GM19239 (cell line): ENCODE measurements at places on chromosomes 5 and 9.
A peak's percentile ranks its signal among the peaks of the same experiment; 100 is the strongest.

GRCh38 chr5:81639556-81639955, 111.3 kb downstream of the SSBP2 start:
- no peak for DNase-seq

- no peak for DNase-seq
These were observed 21.7 kb downstream of the TTC33 start for GRCh38 chr5:40733879-40734563.

GRCh38 chr5:88884608-88884877, 1.6 kb upstream of the MEF2C start:
- DNase-seq: no peak

GRCh38 chr9:119289740-119290433, 79.3 kb downstream of the BRINP1 start:
- peak; percentile 23 for DNase-seq

- DNase-seq: no peak
These were observed 211.6 kb downstream of the SLIT3 start for GRCh38 chr5:169089343-169089742.

DNA sequence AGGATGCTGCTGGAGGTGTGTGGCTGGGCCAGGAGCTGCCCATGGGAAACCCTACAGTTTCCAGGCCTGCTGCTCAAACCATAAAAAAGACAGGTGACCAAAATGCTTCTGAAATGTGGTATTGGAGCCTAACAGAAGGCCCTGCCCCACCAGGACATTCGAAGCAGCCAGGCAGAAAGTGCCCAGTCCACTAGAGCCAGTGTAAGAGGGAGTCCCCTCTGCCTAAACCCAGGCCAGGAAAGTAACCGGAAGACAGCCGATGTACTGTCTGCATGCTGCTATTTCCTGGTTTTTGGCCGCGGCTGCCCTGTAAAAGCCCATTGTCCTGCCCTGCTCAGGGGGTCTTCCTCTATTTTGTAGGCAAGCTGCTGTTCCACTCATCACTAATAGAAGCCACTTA, 150.7 kb upstream of the IRX2 start:
- DNase-seq: no peak

DNA sequence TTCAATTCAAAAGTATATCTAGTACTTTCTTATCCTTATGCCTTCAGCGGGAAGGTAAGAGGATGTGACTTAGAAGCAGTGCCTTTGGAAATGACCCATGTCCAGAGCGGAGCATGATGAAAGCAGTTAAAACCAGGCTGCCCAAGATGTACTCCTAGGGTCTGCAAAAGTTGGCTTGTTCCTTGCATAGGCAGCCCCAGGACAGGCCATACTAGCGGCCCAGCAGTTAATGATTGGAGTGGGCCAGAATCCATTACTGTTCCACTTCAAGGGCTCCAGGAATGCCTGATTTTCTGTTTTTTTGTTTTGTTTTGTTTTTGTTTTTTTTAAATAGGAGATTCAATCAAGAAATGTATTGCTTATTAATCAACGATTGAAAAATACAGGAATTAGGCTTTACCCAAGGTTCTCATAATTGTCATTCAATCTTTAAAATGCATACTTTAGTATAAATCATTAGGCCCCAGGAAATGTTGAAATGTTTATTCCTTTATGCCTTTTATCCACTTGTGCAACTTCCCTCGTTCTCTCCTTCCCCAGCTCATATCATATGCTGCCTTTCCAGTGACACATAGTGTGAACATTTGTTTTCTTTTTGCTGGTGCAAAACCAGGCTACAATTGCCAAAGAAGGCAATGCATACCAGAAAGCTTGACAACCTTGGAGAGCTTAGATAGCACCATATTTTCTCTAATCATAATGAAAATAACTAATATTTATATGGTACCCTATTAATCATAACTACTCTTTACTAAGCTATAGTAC, 190.8 kb downstream of the ARHGEF28 start:
- no peak for DNase-seq

DNA sequence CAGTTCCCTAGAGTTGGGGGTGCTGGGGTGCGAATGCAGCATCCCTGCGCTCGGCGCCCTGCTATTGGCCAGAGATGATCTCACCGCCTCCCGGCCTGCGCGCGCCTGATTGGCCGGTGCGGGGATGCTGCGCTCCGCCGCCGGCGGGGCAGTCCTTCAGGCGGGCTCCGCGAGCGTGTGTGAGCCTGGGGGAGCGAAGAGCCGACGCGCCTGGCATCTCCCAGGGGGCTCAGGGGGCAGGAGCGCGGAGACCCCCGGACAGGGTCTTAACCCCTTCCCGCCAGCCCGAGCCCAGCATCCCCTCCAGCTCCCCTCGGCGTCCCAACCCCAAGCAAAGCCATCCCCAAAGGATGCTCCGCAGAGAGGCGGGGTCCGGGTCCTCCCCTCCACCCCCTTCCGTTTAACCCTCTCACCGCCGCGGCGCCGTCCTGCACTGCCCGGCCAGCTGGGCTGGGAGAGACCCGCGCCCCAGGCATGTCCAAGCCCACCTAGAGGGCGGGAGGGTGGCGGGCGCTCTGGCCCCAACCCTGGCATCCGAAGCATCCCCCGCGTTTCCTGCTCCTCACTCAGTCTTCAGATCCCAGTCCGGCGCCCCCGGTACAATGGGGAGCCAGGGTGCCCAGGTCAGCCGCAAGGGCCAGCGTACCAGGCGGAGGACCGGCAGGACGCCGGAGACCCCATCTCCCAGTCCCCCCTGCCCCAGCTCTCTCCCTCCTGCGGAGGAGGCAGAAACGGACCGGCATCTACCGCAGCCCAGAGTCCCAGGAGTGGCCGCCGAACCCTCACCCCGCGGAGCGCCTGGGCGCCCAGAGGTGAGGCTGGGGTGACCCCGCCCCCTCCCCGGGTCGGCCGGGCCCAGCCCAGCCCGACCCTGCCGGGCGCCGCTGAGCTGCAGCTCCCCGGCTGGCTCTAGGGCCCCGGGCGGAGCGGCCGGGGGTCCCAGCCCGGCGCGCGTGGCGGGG, 19.3 kb upstream of the TOR2A start:
- DNase-seq: no peak

GRCh38 chr5:54007827-54008777, 302.3 kb downstream of the ARL15 start:
- no peak for DNase-seq

DNA sequence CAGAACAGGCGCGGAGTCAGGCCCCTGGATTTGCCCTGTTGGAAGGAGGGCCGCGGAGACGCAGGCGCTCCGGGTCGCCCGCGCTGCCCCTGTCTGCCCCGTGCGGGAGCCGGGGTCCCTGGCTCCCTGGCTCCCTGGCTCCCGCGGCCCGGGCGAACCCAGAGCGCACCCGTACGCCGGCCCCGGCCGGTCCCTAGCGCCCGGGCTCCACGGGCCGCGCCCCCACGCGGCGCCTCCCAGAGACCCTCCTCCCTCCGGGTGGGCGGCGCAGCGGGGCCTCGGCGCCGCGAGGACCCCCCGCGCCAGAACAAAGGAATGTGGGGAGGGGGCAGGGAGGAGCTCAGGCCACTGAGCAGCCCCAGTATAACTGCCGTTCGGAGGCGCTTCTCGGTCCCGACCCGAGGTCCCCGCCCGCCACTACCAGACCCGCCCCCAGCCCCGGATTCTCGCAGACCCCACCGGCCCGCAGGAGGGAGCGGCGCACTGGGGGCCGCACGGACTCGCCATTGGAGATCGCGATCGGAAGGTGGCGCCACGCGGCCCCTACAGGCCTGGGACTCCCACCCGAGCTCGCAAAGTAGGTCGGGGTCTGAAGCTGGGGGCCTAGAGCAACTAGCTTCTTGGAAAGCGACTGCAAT, 2.4 kb downstream of the NFIL3 start:
- DNase-seq: no peak

DNA sequence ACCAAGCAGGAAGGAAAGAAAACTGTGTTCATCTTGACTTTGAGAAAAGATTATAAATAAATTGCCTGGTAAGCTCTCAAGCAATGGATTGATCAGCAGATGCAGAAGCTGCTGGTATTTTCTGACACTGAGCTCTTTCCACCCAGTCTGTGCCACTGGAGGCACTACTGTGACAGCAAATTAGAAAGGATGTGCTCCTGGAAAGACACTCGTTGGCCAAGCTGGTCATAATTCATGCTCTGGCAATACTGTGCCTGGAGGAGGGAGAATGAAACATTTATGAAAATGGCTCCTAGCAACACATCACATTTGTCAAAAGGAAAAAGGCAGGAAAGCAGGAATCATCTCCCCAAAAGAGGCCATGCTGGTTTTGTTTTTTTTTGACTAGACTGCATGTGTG, 84.2 kb downstream of the CAVIN4 start:
- no peak for DNase-seq

DNA sequence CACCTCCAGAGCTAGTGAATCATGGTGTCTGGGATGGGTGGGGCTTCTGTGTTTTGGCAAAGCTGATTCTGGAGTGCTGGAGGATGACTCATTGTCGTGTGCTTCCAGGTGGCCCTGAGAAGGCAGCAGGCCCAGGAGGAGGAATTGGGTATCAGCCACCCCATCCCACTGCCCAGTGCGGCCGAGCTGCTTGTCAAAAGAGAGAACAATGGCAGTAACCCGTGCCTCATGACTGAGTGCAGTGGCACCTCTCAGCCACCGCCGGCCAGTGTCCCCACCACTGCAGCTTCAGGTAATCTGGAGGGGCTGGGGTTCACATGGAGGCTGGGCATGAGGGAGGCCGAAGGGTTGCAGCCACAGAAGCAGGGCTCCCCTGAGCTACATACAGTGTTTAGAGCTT, 5.4 kb downstream of the DMRT1 start:
- DNase-seq: no peak

DNA sequence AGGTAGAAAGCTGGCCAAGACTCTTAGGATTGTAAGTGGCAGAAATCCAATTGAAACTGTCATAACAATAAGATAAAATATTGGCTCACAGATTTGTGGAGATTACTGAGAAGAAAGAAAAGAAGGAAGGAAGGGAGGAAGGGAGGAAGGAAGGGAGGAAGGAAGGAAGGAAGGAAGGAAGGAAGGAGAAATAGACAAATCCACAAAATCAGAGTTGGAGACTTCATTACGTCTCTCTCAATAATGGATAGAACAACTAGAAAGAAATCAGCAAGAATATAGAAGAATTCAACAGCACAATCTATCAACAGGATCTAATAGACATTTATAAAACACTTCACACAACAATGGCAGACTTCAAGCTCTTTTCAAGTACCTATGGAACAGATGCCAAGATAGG, 17.9 kb upstream of the PAM start:
- no peak for DNase-seq

DNA sequence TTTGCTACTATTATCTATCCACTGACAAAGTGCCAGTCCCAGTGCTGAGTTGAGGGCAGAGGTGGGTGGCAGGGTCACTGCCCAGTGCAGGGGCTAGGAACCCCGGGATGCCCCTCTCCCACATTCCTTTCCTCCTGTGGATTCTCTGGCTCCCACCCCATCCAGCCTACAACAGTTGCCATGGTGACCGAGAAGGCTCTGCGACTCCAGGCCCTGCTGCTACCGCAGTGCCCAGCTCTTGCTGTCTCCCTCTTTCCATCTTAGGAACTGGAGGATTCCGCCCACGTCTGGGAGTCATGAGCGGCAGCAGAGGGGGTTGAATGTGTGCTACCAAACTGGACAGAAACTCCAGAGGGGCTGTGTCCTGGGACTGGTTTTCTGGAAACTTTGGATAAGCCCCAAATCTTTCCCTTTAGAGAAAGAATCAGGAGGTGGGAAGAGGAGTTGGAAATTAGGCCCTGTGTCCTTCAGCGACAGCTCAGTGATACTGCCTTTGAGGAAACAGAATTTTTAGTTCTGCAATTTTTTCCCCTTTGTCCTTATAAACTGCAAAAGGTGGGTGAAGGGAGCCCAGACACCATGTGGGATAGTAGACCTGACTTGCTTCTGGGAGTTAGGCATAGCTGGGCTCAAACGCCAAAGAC, 20.7 kb upstream of the C5orf47 start:
- no peak for DNase-seq

- peak; percentile 57 for DNase-seq
These were observed at the start of gene FAM13B for GRCh38 chr5:138032572-138033385. TSS of gene FAM13B (minus strand) at chr5:138033079. CDS start at chr5:138019111, 13,968 bp downstream.

DNA sequence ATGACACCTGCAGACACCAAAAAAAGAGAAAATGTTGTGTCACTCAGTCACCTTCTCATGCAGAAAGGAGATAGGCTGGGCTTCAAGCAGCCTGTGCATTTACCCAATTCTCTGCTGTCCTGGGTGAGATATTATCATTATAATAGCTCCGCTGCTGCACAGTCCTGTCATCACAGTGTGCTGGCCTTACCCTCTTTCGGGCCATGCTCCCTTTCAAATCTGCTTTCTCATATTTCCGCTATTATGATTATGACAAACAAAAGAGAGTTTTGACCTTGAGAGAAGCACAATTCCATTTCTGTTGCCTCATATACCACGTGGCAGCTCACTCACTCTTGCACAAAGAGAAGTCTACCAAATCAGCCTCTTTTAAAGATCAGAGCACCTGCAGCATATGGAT, 1350.1 kb upstream of the ACO1 start:
- DNase-seq: no peak

- DNase-seq: no peak
These were observed 4.6 kb upstream of the MYORG start for GRCh38 chr9:34381323-34381722.

DNA sequence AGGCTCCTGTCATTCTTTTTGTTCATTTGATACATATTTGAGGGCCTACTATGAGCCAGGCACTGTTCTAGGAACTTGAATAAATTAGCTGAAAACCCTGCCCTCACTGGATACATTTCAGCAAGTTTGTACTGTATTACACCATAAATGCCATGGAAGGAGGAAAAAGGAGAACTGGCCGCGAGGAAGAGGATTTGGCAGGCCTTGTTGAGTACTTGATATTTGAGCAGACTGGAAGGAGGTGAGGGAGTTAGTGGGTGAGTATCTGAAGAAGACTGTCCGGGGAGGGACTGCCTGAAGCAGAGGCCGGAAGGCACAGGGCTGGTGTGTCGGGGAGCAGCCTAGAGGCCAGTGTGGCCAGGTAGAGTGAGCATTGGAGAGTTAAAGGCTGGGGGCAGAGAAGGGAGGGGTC, 4.5 kb downstream of the SNX30 start:
- DNase-seq: no peak

- no peak for DNase-seq
These were observed 107.7 kb downstream of the SEMA6A start for GRCh38 chr5:116466727-116467464.

DNA sequence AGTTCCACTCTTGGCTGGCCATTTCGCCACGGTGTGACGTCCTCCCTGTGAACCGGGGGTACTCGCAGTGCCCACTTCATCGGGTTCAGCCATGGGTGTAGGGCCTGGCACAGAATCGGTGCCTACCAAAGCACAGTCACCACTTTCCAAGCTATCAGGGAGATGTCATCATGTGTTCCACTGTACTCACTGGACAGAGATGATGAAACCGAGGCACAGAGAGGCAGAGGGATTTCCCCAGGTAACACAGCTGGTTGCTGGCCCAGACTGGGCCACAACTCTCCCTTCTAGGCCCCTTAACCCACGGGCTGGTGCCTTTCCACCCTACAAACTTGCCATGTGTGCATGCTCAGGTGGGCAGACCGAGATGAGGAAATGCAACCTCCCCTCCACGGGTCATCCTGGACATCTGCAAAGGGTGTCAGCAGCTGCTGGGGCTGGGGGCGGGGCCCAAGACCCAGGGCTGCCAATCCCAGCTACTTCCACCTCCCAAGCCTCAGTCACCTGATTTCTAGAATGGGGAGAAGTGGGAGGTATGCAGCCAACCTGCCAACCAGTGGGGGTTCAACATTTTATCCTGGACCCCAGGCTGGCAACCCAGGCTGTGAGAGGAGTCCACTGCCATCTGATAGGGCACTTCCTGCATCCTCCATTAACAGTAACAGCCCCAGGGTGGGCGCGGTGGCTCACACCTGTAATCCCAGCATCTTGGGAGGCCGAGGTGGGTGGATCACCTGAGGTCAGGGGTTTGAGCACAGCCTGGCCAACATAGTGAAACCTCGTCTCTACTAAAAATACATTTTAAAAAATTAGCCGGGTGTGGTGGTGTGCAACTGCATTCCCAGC, 893 bp upstream of the SH2D3C start:
- no peak for DNase-seq

GRCh38 chr9:125460883-125461635, 199.4 kb downstream of the GAPVD1 start:
- no peak for DNase-seq
